ENCODE measurements at places on chromosomes 3 and 15.

- no peak for DNase-seq
Observed at GRCh38 chr3:104952146-104952972, 414.4 kb upstream of the ALCAM start.

DNA sequence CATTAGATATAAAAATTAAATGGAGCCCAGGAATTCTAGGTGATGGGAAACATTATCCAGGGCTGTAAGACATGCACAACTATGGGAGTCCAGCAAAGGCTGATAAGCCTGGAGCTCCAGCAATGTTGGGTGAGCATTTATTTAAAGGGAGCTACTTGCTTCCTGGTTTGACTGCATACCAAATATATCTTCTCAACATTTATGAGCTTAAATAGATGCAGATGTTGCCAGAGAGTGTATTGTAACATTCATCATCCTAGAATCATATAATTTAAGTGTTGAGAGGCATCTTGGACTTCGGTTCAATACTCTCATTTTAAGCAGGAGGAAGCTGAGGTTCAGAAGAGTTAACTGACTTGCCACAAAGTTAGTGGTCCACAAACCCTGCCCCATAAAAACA lies 12.2 kb upstream of the POLR2M start:
- DNase-seq: no peak

GRCh38 chr3:111895071-111895470 lies 36.0 kb downstream of the PHLDB2 start:
- no peak for DNase-seq

- DNase-seq: no peak
Observed at GRCh38 chr3:26260139-26260538, 362.4 kb upstream of the LRRC3B start.

GRCh38 chr3:30440147-30440604 lies 166.2 kb upstream of the TGFBR2 start:
- DNase-seq: no peak

- DNase-seq: no peak
Observed at GRCh38 chr15:58699769-58700168, 49.7 kb downstream of the ADAM10 start.

DNA sequence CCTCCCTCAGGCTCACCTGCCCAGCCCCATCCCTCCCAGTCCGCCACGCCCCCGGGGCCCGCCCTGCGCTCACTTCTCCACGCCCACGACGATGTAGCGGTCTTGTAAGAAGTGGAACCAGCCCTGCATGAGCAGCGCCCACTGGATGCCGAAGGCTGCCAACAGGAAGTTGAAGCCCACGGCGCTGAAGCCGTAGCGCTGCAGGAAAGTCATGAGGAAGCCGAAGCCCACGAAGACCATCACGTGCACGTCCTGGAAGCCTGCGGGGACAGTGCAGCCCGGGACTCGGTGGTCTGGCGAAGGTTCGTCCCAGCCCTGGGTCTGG lies 9.7 kb downstream of the RHCG start:
- DNase-seq: peak; percentile 25

DNA sequence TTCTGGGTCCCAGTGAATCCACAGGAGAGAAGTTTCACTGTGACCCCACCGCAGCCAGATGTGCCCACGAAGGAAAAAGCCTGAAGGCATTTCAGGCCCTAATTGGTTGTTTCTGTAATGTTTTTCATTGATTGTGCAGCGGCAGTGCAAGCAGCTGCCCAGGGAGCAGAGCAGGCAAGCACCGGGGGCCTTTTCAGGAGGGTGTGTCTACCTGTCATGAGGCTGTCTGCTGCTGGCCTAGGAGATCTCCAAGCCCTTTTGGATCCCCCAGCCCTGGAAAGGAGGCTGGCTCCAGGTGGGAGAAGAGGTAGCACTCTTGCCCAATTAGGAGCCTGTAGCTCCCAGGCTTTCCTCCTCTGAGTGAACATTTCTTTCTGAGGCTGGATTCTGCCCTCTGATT lies 108.8 kb downstream of the EPHB1 start:
- DNase-seq: no peak

DNA sequence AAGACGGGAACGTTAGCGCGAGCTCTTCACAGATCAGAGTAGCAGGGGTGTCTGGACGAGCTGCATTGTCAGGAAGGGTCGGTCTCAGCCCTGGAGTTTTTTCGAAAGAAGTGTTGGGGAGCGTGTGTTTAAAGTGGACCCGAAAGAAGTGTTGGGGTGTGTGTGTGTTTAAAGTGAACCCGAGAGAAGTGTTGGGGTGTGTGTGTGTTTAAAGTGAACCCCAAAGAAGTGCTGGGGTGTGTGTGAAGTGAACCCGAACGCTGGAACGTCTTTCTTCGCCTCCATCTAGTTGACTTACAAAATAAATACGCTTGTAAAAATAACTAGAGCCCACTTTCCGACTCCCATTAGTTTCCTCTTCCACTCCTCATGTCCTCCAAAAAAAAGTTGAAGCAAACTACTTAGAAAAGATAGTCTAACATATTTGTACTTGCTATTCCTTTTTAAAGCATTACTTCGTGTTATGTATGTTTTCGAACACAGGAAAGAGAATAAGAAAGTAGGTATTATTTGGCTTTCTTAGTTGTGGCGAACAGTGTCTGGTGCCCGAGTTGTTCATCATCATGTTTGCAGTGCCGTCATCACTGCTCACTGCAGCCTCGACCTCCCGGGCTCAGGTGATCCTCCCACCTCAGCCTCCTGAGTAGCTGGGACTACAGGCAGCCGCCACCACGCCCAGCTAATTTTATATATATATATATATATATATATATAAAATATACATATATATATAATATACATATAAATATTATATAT lies 1.0 kb downstream of the LRCH3 start:
- DNase-seq: no peak

DNA sequence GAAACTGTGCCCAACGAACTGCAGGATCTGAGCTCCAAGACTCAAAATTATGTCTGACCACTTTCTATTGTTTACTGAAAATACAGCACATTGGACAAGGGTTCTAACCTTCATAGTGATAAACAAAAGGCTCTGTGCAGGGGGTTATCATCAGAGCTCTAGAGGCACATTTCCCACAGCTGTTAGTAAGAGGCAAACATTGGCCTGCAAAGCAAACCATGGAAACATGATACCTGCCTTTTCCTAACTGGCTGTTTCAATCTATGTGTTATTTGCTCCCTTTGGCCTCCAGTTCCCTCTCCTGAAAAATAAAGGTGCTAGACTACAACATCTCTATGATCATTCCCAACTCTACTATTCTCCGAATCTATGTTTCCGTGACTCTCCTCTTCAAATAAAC lies 159.7 kb upstream of the ARHGEF26 start:
- DNase-seq: no peak

DNA sequence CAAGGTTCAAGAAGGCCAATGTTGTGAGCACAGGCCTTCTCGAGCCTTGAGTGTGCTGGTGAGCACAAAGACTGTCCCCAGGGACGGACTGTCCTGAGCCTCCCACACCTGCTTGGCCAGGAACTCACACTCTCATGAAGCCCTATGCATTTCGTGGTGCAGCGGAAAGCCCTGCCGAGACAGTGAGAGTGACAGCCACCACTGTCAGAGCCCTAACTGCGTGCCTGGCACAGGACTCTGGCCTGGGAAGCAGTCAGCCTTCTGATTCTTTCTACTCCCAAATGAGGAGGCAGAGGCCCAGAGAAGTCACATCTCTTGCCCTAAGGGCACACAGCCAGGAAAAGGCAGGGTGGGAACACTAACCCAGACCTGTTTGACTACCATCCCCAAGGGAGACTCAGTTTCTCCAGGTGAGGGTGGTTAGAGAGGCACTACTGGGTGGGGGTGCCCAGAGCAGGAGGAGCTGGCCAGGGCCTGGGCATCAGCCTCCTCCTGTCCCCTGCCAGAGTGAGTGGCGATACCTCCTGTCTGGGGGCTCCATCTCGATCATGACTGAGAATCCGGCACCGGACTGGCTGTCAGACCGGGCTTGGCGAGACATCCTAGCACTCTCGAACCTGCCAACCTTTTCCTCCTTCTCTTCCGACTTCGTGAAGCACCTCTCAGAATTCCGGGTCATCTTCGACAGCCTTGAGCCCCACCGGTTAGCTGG lies 50.8 kb downstream of the SEMA3G start:
- DNase-seq: no peak

GRCh38 chr3:192187485-192188051 lies 539.8 kb downstream of the FGF12 start:
- DNase-seq: no peak

GRCh38 chr3:126540342-126540849 lies 16.4 kb downstream of the CHST13 start:
- DNase-seq: no peak

- DNase-seq: no peak
Observed at GRCh38 chr15:70559265-70560239, 203.8 kb downstream of the UACA start.

- no peak for DNase-seq
Observed at GRCh38 chr3:17055374-17056276, 170.9 kb downstream of the PLCL2 start.

DNA sequence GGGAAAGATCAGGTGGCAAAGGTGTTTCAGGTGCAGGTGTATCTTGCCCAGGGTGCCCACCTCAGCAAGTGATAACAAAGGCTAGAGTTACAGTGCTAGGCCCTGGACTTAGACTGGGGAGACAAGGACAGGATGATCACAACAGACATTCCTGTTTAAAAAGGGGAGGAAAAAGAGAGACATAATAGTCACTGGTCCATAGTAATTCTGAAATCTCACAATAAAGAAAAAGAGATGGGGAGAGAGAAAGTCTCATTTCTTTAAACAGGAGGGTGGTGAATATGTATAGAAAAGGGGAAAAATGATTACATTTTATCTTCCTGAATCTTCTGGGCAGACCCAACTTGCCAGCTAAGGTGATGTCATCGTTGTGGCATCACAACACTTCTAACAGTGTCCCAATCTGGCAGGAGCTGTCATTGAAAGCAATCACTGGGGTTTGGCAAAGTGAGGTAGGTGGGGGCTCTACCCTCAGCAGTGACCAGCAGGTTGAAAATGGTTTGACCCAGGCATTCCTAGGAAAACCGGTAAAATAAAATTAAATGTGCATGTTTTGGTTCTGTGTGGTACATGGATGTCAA lies 99.5 kb downstream of the ZNF621 start:
- DNase-seq: no peak

All from activated CD8-positive, alpha-beta memory T cell treated with anti-CD3 and anti-CD28 coated beads for 48 hours (primary cell).